ENCODE measurements at places on chromosomes 16 and 17.

- DNase-seq, result no peak
Measured at GRCh38 chr16:84131117-84131516, 13.9 kb downstream of the HSDL1 start.

- no peak for DNase-seq
Measured at GRCh38 chr17:40000161-40000560, 15.1 kb upstream of the CSF3 start.

DNA sequence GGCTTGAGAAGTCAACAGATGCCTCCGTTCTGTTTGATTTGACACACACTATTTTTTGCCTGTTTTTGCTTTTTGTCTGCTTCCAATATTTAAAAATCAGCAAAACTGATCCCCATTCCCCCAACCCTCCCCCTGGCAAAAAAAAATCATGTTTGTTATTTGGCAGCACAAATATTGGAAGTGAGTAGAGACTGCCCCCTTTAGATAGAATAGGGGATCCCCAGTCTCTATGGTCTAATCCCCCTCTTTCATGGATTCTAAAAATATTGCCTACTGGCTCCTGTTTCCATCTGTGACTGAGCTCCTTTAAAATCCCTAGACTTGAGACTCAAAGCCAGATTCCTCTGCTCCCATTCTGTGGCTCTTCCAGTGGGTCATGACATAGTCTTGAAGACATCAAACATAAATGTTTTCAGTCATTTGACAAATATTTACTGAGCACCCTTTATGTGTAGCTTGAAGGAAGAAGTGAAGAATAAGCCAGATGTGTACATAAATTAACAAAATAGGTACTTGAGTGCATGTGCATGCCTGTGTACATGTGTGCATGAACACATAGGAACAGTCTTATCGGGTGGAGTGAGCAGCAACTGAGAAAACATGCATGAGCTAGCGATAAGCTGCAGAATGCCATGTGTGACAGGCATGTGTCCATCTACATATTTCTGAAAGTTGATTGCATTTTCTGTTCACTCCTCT, 101.2 kb downstream of the SALL1 start:
- DNase-seq, result no peak

- DNase-seq, result no peak
Measured at GRCh38 chr16:73122604-73123391, 74.9 kb upstream of the ZFHX3 start.

DNA sequence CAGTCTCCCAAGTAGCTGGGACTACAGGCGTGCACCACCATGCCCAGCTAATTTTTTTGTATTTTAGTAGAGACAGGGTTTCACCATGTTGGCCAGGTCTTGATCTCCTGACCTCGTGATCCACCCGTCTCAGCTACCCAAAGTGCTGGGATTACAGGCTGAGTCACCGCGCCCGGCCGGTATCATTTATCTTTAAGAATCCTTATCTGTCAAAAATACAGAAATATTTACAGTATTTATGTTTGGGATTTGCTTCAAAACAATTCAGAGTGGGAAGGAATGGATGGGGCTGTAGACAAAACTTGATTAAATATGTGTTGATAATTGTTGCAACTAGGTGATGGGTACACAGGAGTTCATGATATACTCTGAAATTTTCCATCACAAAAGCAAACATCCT, 2.9 kb downstream of the BECN1 start:
- DNase-seq, result no peak

DNA sequence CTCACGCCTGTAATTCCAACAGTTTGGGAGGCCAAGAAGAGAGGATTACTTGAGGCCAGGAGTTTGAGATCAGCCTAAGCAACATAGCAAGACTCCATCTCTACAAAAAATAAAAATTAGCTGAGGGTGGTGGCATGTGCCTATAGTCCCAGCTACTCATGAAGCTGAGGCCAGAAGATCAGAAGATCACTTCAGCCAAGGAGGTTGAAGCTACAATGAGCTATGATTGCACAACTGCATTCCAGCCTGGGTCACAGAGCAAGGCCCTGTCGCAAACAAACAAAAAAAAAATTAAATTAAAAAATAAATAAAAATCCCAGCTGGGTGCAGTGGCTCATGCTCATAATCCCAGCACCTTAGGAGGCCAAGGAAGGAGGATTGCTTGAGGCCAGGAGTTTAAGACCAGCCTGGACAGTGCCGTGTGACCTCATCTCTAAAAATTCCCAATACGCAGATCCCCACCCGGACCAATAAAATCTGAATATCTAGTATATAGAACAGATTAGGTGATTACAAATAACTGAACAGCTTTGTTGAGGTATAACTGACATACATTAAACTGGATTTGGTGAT, 18.2 kb upstream of the ATF7IP2 start:
- DNase-seq, result no peak

- DNase-seq, result no peak
Measured at GRCh38 chr16:68090130-68090529, 5.0 kb downstream of the NFATC3 start.

GRCh38 chr16:51497541-51498211, 346.6 kb upstream of the SALL1 start:
- DNase-seq, result no peak

DNA sequence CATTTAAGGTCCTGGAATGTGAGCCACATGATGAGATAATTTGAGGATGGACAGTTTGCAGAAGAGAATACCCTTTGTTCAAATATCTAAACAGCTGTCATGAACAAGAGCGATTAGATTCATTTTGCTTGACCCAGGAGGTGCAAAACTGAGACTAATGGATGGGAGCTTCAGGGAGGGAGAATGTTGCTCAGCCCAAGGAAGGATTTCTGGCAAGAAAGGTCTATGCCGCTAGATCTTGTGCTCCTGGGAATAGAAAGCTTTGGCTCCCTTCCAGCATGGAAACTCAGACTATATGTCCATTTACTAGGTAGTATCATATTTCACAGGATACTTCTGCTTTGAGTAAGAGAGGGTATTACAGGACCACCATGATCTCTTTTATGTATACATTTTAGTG, 14.8 kb upstream of the CDH11 start:
- DNase-seq, result no peak

DNA sequence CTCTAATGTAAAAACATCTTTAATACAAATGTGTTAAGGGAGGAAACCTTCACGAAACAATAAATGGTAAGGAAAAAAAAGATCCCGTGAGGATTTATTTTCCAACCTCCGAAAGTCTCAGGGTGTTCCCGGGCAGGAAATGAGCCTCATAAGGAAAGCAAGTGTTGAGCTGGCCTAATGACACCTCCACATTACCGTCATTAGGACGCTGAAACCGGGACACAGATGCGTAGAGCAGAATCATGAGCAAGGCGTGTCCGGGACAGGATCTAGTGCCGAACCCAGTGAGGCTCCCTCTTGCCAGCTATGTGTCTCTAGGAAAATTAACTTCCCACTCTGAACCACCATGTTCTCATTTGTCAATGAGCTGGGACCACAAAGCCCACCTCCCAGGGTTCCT, 22.7 kb upstream of the CYTH1 start:
- DNase-seq, result no peak

GRCh38 chr17:57622683-57623433, 122.2 kb downstream of the CCDC182 start:
- no peak for DNase-seq

DNA sequence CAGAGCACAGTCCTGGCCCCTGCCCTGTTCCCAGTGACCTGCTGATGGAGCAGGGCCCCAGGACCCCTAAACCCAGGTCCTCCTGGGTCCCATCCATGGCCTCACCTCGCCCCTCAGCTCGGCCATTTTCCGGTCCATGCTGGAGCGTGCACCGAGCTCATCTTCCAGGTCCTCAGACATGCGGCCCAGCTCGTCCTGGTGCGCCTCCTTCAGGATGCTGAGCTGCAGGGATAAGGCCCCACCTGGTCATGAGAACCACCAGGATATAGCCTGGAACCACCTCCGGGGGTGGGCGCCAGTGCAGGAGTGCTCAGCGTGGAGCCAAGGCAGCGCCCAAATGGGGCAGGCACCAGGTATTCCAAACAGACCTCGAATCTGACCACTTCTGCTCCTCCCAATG, 17.9 kb downstream of the CCDC102A start:
- no peak for DNase-seq

DNA sequence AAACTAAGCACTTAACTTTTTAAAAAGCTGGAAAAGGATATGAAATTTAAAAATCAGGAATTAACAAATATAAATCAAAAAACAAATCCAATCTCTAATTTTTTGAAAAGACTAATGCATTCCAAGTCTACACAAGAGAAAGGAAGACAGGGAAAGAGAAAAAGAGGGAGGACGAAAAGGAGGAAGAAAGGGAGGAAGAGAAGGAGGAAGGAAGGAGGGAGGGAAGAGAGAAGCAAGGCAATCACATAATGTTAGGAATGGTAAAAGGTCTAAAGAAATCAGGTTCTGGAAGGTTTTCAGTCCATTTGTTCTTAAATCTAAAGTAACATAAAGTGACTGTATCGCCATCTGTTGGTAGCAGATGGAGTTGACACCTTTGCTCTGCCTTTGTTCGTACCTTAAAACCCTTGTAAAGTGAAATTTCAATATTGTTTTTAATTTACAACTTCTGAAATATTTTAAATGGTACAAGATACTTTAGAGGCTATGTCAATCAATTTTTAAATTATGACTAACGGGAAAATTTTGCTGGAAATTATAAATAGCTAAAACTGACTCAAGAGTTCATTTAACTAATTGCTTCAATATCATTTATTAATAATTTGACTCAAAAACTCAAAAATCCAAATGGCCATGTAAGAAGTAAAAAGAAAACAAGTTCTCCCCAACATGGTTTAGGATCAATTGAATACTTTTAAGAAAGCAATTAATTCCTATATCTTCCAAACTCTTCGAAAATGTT, 20.4 kb upstream of the CDYL2 start:
- no peak for DNase-seq

- no peak for DNase-seq
Measured at GRCh38 chr16:10122546-10122945, 59.7 kb downstream of the GRIN2A start.

- DNase-seq, result no peak
Measured at GRCh38 chr17:83199500-83200201, 120.2 kb downstream of the METRNL start.

GRCh38 chr17:34499576-34499975, 79.8 kb upstream of the TMEM132E start:
- no peak for DNase-seq

Data from activated T-helper 1 cell treated with Interleukin-2 at 50 U/mL for 16 hours (primary cell).